Stimulated activated CD4-positive, alpha-beta T cell treated with anti-CD3 and anti-CD28 coated beads, Interleukin-1b, Interleukin-23, amount 100 ng/mL, for 1 hour (primary cell): ENCODE measurements at places on chromosomes 1 and 21.

DNA sequence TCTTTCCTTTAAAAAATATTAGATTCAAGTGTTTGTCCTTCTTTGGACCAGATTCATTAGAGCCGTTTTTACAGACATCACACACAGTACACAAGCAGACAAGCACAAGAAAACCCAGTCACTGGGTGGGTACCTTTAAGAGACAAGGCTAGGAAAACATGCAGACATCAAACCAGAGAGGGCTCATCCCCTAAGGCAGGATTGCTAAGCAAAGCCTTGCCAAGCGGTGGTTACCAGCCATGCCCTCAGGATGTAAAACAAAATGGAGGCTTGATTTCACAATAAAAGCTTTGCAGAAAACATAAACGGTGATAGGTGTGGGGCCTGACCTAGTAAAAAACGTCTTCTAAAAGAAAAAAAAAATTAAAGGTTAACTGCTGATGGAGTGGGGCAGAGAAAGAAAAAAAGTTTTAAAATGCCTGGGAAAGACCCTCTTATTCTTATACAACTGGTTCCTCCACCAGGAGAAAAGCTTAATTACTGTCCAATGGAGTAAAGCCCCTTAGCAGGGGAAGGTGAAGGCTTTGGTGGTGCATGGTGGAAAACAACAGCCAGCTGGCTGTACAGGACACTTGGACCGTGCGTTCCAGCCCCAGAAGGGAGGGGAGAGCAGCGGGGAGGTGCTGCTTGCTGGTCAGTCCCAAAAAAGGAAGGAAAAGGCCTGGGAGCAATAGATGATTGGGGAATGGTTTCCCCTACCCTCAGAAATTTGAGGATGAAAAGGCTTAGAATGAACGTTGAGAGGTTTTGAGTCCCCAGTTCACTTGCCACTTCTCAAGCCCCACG, 30.4 kb upstream of the FMO1 start:
- no peak for DNase-seq

- no peak for DNase-seq
These were observed 58.4 kb upstream of the IFI44L start for GRCh38 chr1:78561856-78562255.

DNA sequence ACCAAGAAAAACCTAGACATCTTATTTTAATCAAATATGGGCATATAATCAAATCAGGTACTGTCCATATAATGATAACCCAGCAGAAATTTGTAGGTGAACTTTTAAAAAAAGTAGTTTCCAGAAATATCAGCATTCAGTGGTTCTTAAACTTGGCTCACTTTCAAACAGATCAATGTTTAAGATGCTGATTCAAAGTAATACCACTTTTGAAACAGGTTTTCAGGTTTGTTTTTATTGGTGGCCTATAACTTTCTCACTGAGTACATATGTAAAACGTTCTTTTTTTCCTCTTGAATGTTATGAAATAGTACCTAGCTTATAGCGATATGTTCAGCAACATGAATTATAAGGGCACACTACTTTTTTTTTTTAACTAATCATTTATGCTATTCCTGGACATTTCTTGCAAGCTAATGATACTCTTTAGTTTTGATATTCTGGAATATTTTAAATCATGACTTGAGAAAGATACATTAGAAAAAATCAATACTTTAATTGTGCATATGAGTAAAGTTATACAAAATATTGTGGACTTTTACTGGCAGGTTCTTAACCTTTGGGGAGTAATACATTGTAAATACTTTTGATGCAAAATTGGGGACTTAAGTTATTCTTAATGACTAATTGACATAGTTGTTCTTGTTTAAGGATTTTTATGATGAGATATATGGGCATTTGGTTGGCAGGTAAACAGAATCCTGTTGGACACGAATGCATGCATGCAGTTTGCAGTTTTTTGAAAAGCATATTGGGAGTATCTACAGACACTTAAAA, 3.0 kb downstream of the NFIA start:
- DNase-seq, result no peak

GRCh38 chr1:98099501-98099900, 178.7 kb upstream of the DPYD start:
- no peak for DNase-seq

DNA sequence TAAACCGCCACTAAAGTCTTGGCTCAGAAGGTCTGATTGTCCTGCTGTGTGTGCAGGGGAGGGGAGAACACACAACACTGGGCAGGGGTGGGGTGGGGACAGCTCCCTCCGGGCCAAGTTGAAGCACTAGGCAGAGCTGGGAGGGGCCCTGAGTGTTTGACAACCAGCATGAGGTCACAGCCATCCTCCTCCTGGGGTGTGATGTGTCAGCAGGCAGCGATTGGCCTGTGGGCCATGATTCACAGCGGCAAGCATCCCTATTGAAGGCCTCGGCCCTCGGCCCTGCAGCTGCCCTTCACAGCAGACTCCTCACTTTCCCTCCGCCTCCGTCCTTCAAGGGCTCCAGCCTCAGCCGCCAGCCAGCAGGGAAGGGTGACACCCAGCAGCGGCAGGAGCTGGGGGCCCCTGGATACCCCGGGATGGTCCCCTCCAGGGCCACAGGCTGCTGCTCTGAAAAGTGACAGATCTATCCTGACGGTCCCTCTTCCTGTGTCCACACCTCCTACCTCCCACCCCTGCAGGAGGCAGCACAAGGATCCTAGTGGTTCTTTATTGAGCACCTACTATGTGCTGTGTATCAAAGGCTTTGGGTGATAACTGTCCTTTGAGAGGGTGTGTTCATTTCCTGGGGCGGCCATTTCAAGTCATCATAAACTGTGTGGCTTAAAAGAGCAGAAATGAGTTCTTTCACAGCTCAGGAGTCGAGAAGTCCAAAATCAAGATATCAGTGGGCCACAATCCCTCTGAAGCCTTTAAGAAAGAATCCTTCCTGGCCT, 66.0 kb upstream of the SLC25A33 start:
- no peak for DNase-seq

DNA sequence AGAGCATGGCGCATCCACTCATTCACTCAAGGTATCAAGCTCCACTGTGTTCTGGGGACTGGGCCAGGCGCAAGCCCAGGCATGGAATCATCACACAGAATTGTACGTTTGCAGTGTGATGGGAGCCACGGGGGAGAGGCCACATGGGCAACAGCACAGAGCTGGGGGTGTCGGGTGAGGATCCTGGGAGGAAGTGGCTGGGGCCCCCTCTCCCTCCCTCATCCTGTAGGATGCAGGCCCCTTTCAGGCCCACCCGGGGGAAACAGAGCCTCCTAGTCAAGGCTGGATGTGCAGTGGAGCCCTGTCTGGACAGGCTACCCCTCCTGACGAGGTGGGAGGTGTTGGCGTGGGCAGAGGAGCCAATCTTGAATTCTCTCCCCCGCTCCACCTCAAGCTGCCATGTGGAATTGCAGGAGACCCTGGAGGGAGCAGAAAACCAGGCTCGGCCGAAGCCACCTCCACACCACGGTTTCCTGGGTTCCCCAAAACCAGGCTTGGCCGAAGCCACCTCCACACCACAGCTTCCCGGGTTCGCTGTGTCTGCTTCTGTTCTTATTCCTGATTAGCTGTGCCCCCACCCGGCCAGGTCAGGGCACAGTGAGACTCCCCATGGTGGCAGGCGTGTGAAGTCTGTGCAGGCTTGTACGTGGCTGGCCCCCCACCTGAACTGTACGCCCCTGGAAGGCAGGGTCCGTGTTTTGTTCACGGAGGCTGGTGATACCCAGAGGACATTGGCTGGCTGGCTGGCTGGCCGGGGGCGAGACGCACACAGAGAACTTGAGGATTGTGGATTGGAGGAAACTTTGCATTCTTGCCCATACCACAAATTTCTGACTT, 4.2 kb upstream of the C1orf174 start:
- no peak for DNase-seq

- no peak for DNase-seq
These were observed 51.5 kb downstream of the PTPRF start for GRCh38 chr1:43582162-43582566.

- DNase-seq, result no peak
These were observed 9.1 kb downstream of the AHDC1 start for GRCh38 chr1:27594564-27595510.

- DNase-seq, result no peak
These were observed 62.5 kb upstream of the EFHD2 start for GRCh38 chr1:15347182-15347581.

- no peak for DNase-seq
These were observed 2.9 kb downstream of the SOAT1 start for GRCh38 chr1:179296356-179297104.

- DNase-seq, result no peak
These were observed 192.7 kb upstream of the KIAA0040 start for GRCh38 chr1:175385316-175385715.

DNA sequence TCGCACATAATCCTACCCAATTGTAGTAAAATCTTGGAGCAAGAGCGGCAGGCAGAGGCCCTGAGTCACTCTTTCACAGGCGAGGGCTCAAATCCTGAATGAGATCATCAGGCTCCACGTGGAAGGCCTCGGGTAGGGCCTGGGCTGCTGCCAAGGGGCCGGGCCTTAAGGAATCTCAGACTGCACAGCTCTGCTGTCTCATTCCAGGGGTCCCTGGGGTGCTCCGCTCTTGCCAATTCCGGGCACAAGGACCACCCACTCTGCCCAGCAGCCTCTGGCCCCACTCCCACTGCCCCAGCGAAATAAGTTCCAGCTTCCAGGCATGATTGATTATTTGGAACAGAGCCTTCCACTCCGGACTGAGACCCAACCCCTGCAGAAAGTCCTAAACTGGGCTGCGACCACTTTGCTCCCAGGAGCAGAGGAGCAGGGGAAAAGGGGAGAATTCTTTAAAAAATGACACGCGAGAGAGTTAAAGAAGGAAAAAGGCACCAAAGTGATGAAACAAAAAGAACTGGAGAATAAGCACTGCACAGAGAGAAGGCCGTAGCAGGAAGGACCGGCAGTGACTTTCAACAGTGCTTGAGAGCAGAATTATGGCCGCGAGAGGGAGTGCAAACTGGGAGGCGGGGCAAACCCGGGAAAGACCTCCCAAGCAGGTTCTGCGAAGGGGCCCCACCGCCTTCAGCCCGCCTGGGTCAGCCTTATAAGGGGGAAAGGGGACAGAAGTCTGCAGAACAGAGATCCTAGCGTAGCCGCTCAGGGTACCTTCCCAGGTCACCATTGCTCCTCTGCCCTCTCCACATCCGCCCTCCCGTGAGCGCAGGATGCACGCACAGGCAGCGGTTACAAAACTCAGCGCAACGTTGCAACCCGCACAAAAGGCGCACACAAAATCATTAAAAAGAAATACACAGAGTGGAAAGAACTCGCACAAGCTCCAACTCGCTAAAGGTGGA, 2.0 kb downstream of the ADAMTS1 start:
- no peak for DNase-seq

GRCh38 chr1:30881319-30882181, 27.0 kb downstream of the SDC3 start:
- no peak for DNase-seq

GRCh38 chr1:189275796-189276195, 1201.9 kb downstream of the BRINP3 start:
- no peak for DNase-seq

GRCh38 chr1:245585252-245585959, 430.6 kb downstream of the KIF26B start:
- DNase-seq, result no peak

DNA sequence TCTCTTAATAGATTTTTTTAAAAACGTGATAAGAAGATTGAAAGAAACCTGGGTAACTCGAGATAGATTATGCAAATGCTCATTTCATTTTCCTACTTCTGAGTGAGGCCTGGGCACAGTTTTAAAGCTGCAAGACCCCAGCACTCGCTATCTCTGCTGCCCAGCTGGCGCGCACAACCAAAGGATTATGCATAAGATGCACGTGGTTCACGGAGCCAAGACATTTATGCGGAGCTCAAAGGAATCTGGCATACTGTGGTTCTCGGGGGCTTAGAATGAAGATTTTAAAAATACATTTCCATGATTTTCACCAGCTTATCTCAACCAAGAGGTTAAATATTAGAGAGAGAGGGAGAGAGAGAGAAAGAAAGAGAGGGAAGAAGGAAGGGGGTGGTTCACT, 210.9 kb downstream of the DSCAM start:
- DNase-seq, result no peak

GRCh38 chr1:155017041-155017945, 14.7 kb downstream of the ZBTB7B start:
- peak; percentile 85 for DNase-seq

- DNase-seq, result no peak
These were observed 39.0 kb downstream of the OLFM3 start for GRCh38 chr1:101957771-101958170.

DNA sequence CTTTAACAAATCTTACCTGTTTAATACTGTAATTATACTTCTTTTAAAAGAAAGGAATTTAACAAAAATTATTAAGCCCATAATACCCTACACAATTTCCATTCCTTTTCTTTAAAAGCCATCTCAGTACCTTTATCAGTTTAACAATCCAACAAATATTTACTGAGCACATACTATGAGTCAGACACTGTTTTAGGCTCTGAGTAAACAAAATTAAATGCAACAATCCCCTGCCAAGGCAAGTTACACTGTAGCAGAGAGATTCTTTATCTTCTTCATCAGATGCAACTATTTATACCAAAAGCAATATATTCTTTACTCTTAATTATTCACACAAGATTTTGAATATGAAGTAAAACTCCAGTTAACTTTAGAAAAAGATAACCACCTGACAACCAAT, 12.0 kb downstream of the DENND1B start:
- no peak for DNase-seq

- DNase-seq, result no peak
These were observed 85.7 kb upstream of the PLD5 start for GRCh38 chr1:242610209-242610608.

- no peak for DNase-seq
These were observed 30.2 kb downstream of the RUNX3 start for GRCh38 chr1:24899581-24900485.

GRCh38 chr1:95069710-95070093, 3.0 kb downstream of the ALG14 start:
- DNase-seq, result no peak

DNA sequence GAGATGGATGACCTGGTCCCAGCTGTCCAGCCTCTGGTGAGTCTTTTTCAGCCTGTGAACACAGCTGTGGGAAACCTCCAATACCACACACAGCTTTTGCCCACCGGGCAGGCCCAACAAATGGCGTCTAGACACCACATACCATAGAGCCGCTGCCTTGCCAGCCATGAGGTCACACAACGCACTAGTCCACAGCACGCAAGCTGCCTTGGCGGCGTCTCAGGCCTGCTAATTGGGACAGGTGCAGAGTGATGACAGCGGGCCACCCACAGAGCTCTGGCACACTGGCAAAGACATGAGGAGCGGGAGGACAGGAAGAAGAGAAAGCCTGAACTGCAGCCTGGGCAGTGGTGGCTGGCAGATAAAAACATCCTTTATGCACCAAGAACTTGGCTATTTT, 125.5 kb downstream of the ADAMTS1 start:
- no peak for DNase-seq

- DNase-seq, result no peak
These were observed 122.9 kb upstream of the KRTAP19-8 start for GRCh38 chr21:31161157-31161556.

DNA sequence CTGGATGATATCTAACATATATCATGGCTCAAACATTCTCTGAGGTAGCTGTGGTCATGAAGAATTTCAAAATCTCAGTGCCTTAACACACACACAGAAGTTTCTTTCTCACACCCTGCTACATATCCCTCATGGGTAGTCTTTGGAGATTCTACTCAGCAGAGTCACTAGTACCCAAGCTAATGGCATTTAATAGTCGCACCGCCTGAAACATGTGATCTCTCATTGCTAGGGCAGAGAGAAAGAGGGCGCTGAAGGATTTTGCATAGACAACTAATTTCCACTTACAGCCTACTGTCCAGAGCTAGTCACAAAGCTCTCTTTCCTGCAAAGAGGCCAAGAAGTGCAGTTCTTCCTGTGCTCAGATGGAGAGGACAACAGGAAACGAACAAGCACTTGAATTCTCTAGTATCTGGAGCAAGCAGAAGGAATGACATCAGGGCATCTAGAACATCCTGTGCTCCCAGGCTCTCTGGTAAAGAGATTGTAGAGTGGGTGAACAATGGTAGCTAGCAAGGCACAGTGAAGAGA, 183.4 kb upstream of the PTBP2 start:
- DNase-seq, result no peak
